ENCODE measurements at places on chromosomes 1 and 21.
A peak's percentile ranks its signal among the peaks of the same experiment; 100 is the strongest.

DNA sequence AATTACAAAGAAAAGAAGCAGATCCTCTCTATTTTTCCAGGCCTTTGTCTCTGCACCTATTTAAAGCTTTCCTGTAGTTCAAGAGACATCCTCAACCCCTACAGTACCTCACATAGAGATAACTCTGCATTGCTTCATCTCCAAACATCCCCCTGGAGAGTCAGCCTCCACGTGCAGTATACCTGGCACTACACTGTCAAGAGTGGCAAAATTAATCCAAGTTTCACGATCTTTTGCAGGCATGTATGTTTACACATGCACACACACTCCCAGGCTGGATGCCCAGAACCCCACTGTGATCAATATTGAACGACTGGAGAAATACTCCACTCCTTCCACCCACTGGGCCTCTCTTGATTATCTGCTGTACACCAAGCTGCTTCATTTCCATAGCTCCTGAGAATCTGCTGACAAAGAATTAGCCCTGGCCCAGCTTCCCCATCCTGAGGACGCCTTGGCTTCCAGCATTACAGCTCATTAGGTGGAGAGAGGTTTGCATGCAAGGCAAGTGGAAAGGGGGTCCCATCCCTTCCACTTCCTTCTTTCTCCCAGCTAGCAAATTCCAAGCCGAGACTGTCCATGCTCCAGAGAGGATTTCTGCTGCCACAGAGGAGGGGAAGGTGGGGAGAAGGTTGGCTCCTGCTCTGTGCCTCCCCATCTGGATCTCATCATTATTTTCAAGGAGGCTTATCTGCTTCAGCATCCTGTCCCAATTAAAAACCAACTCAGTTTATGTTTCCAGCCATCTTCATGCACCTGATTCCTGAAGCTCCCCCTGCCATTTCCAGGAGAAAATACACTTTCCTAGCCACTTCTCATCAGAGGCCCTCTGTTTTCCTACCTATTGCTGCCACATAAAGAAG is 66.5 kb upstream of the GOLT1A start:
- DNase-seq: no peak

GRCh38 chr1:45925728-45926287 is 122.4 kb downstream of the MAST2 start:
- DNase-seq: no peak

DNA sequence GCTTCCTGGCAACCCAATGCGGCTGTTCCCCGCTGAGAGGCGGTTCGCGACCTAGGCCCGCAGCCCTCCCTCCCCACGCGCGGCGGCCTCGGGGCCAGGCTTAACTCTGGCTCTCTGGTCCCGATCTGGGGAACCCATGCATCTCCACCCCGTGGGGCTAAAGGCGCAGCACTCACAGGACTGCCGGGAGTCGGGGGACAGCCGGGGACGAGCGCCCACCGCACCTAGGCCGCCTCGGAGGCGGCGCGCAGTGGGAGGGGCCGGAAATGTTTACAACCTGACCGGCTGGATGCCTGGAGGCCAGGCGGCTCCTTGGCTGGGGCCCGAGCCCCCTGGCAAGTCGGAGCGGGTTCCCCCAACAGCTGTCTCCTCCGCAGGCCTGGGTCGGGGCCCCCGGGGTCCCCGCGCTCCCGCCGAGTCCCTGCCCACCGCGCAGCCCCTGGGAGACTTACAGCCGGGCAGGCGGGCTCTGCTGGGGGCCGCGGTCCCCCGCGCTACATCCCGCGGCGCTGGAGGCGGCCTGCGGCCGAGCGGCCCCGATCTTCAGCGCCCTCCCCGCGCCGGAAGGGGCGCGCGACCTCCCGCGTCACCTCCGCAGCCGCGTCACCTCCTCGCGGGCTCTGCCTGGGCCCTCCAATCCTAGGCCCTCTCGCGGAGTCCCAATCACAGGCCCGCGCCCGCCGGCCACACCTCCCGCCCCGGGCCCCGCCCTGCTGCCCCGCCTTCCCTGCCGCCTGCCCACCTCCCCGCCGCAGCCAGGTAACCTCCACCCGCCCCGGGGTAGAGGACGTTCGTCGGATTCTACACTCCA is at the start of gene ADIPOR1:
Gene ADIPOR1, minus strand, starts transcription at position 580 of the 811 bp plus-strand sequence. CDS start 7,242 bp downstream, outside the sequence.
- peak; percentile 82 for DNase-seq

- no peak for DNase-seq
Observed at GRCh38 chr1:186662752-186663151, 17.5 kb downstream of the PTGS2 start.

DNA sequence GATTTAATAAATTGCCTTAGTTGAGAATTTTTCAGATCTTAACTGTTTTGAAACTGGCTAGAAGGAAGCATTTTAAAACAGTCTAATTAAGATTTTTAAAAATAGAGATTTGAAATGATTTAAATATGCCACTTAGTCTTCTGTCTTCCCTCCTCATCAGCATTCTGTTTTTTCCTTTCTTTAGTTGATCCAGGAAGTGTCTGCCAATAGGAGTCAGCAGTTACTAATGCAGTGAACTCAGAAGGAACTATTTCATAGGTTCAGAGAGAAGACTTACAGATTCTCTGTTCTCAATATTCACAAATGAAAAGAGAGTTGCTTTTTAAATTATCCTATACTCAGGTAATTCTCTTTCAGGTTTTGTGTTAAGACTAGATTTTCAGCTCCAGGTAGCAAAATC is 84.5 kb downstream of the RPS6KC1 start:
- no peak for DNase-seq

GRCh38 chr1:64110924-64111777 is 92.3 kb upstream of the UBE2U start:
- no peak for DNase-seq

DNA sequence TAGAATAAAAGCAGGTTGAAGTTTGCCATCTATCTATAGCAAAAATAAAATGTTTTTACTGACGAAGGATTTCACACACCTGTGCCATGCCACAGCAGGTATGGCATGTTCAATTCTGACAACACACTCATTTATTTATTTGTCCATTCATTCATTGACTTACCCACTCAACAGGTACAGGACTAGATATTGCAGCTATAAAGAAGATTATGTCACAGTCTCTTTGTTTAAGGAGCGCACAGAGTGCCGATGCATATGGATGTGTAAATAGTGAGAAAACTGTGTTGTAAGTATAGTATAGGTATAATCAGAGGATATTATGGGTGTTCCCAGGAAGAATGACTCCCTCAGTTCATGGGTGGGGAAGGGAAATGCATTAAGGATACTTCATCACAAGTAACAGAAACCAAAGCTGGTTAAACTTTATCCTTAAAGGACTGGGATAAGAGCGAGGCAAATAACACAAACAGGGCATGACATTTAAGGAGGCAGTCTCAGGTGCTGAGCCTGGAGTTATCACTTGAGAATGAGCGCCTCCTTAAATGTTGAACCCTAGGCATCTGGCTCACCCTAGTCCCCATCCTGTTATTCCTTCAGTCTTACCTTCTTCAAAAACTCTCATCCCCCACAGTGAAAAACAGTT is 7.9 kb upstream of the ZRANB2 start:
- no peak for DNase-seq

DNA sequence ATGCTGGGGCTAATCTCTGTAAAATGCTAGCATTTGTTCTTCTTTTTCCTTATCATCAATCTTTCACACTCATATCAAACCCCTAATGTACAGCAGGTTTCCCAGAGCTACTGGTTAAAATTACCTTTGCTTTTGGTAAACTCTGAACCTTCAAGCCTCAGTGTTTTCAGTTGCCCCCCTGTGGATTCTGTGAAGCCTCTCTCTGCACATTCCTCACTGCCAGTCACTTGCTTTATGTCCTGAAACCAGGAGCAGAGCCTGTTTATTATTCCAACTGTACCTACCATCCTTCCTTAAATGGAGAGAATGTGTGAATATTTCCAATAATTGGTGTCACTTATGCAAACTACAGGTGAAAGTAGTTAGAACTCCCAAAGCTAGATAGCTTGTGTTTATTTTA is 134.2 kb downstream of the NEK7 start:
- DNase-seq: no peak

DNA sequence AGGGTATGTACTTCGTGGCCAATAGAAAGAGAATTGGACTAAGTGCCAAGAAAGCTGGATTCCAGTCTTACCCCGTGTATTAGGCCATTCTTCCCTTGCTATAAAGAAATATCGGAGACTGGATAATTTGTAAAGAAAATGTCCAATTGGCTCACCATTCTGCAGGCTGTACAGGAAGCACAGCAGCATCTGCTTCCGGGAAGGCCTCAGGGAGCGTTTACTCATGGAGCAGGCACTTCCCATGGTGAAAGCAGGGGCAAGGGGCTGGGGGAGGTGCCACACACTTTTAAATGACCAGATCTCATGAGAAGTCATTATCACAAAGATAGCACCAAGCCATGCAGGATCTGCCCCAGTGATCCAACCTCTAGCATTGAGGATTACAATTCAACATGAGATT is 7.8 kb upstream of the AMIGO1 start:
- DNase-seq: no peak

DNA sequence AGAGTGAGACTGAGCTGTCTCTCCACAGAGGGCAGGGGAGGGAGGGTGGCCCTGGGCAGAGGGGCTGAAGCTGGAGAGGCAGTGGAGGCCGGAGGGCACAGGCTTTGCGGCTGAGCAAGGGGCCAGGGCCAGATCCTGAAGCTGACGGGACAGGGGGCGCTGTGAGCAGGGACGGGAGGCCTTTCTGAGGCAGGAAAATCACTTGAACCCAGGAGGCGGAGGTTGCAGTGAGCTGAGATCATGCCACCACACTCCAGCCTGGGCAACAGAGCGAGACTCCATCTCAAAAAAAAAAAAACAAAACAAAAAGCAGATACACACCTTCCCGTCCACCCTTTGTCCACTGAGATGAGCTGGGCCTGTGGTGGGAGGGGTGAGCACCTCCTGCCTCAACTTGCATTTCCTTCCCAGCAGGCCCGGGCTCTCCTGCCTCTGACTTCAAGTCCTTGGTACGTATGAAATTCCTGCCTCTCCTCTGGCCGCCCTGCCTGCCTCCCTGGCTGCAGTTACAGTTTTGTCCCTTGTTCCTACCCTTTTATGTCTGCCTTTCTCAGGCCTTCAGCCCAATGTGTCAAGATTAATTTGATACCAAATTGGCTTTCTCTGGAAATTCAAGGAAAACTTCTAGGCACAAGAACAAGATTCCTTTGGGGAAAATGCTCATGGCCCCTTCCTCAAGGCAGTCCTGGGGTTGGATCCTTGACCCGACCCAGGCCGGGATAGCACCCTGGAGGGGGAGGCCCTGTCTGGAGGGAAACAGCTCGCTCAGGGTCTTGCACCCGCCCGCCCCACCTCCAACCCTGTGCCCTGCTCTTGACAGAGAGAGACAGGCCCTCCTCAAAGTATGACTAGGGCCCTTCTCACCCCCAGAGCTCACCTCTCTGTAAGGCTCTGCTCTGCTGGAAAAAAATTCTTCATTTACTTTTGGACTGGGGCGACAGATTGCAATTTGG is 11.2 kb upstream of the ADAMTSL4 start:
- no peak for DNase-seq

DNA sequence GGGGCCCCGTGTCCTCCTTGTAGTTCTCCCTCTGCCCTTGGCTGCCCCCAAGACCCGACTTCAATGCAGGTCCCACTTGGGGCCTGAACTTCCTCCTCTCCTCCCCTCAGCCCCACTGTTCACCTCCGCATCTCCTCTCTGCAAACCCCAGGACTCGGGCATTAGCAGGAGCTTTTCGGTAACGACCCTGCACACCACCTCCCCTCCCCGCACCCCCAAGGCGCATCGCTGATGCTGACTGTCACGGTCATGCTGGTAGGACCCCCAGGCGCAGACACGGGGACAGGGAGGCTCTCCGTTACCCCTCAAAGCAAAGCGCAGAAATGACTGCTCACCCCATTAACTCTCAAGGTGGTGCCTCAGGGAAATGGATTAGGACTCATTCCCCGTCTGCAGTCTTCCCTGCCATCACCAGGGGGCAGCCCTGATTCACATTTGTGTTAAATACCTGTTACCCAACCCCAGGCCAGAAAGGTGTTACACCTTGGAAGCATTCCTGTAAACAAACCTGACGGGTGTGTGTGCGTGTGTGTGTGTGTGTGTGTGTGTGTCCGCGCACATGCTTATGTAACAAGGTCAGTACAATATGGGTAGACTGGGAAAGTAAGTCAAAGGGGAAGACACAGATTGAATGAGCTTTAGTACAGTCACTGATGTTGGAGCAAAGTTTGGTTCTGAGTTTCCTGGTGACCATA is 6.4 kb upstream of the GUCA2B start:
- peak; percentile 35 for DNase-seq

All from GDM1 (cell line).